ENCODE measurements at places on chromosomes 4 and X.

GRCh38 chr4:87506974-87507701 is 22.0 kb downstream of the SPARCL1 start:
- no peak for DNase-seq

DNA sequence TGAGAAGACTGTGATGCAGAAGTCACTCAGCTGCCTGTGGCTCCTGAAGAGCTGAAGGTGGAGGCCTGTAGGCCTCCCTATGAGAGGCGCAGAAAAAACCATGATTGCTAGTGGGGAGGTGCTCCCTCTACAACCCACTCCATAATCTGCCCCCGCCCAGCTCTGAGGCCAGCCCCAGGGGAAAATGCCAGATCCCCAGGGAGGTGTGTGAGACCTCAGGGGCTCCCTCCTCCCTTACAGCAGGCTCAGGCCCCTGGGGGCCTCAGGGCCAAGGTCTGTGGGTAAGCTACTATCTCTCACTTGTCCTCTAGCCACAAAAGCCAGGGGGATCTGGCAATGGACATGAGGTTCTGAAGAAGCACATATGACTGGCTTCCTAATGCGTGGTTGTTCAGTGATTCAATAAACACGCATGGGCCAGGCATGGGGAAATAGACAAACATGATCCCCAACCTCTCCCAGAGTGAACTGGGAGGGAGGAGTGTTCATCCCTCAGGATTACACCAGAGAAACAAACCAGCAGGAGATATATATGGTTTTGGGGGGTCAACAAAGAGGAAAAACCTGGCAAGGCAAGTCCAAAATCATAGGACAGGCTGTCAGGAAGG is 51.0 kb upstream of the MTM1 start:
- DNase-seq, result no peak

DNA sequence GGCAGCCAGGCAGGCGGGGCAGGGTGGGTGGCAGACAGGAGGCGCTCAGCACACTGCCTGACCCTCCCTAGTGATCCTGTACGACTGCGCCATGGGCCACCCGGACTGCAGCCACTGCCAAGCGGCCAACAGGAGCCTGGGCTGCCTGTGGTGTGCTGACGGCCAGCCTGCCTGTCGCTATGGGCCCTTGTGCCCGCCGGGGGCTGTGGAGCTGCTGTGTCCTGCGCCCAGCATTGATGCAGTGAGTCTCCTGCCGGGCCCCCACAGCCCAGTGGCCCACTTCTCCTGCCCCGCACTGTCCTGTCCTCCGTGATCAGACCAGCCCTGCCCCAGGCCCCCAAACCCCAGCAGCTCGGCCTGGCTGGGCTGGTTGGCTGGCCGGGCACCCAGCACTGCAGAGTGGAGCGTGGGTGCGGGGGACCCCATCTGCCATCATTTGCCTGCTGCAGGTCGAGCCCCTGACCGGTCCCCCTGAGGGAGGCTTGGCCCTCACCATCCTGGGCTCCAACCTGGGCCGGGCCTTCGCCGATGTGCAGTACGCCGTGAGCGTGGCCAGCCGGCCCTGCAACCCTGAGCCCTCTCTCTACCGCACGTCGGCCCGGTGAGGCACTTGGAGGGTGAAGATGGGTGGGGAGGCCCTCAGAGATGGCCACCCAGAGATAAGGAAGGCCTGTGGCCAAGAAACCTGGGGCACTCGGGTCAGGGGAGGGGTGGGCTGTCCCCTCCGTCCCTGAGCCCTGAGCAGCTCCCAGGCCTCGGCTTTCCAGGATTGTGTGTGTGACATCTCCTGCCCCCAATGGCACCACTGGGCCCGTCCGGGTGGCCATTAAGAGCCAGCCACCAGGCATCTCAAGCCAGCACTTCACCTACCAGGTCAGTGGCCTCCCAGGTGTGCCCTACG is 7.6 kb downstream of the PLXNB3 start:
- DNase-seq, result no peak

DNA sequence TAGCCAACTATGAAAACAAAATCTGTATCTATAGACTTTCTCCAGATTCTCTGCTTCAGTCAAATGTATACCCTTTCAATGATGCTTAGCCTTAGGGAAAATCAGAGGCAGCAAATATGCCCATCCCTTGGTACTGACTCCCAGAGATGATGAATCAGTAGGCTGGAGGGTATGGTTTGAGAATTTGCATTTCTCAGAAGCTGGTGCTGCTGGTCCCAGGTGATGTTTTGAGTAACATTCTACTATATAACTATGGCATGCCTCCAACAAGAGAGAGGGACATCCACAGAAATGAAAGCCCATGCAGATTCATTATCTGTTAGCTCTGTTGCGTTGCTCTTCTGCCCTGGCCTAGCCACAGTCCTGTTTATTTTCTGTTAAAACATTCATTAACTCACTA is 13.6 kb downstream of the TNIP3 start:
- no peak for DNase-seq

- DNase-seq, result no peak
Observed at GRCh38 chrX:110414273-110414672, 55.6 kb downstream of the RTL9 start.
